Cardiac septum (tissue), 1 donor: ENCODE measurements at places on chromosomes 1 and 21. TPM values are rescaled to one million over a fixed set of nuclear protein-coding genes. Genes with fewer than 3 reads are reported as not detected.

OR6K3 gene
- total RNA-seq, result not detected

DNA sequence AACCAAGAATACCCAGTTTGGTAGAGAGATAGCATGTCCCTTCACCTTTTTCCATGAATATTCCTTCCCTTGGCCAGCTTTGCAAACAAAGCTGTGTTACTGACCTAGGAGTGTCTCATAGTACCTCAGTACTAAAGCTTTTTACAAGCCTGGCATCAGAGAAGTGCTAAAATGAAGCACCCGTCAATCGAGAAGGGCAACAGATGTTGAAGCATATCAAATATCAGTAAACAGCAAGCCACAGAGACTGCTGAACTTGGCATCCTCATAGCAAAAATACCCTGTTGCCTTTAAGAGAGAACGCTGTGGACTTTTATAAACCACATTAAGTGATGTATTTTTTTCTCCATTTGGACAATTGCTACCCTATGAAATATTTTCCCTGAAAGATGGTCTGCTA lies 128.6 kb upstream of the HOOK1 start:
- no peak for DNase-seq

DNA sequence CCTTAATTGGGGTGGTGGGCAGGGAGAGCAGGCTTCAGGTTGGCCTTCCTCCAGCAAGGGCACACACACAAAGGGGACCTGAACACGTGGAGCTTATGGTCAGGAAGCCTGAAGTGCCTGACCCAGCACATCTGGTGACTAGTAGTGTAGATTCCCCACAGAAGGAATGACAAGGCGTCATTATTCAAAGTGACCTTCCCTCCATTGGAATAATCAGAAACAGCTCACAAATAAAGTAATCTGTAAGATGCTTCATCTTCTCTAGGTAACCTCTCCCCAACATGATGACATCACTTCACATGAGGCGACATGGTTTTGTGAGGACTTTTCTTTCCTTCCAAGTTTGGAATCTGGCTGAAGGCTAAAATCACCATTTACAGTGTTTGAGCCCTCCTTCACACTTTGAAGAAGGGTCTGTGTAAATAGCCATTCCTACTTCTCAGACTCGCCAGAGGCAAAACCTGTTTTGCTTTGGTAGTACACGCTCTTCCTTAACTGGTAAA lies 32.8 kb upstream of the ERG start:
- DNase-seq, result no peak

DNA sequence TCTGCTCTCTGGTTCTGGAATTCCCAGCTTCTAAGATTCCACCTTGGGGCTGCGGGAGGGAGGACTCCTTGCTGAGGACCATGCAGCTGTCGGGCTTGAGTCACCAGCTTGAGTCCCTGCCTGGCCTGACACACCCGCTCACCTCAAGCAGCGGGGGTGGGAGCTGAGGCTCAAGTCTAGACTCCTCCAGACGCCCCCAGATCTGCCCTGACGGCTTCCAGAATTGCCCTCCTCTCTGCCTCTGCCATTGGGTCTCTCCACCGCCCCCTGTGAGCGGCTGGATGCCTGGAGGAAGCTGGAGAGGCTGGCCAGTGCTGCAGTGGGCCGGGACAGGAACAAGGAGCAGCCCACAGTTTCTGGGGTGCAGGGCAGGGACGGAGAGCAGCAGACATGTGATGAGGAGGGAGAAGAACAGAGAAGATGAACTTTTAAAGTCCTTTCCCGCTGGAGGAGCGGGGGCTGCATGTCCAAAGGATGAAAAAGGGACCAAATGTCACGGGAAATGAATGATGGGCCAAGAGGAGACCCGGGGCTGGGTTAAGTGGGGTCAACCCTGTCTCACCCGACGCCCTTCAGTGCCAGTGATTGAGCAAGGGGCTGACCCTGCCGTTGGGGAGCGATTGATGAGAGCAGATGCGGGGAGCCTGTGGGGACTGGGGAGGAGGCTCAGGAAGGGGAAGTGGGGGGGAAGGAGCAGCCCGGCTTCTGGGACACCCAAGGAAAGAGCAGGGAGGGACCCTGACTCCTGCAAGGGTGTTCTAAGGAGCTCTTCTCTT lies 13.5 kb downstream of the CRABP2 start:
- DNase-seq, result no peak

DCDC2B gene
- not detected for total RNA-seq

MLLT11 gene
- 58.7 TPM for total RNA-seq

DNA sequence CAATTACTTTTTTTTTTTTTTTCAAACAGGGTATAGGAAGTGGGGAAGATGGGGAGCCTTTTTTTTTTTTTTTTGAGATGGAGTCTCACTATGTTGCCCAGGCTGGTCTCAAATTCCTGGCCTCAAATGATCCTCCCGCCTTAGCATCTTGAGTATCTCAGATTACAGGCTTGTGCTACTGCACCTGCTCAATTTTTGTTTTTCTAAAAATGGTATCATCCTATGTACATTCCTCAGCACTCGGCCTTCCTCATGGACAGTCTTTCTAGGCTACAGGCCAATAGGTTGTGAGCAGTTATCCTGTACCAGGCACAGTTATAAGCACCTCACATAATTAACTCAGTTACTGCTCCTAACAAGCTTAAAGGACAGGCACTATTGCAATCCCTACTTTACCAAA lies 132.1 kb upstream of the EDN2 start:
- DNase-seq, result no peak

DNA sequence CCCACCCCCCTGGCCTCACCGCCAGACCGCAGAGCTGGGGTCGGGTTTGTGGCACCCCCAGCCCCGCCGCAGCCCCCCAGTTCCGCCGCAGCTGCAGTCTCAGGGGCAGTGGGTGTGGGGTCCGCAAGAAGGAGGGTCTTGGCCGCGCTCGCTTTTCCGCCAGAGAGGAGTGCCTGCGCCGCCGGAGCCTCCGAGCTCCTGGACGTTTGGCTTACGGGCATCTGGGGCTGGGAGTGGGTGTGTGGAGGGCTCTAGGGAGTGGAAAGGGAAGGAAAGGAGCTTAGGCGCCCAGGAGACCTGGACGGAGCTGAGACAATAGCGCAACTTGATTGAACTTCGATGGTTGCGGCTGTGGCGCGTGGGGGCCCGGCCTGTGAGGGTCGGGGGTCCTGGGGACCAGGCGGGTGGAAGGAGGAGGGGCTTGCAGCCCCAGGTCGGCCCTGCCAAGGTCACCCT lies 88.8 kb upstream of the IPO9 start:
- no peak for DNase-seq

- DNase-seq, result no peak
These were observed 90.0 kb downstream of the GLUL start for GRCh38 chr1:182301467-182302198.

DNA sequence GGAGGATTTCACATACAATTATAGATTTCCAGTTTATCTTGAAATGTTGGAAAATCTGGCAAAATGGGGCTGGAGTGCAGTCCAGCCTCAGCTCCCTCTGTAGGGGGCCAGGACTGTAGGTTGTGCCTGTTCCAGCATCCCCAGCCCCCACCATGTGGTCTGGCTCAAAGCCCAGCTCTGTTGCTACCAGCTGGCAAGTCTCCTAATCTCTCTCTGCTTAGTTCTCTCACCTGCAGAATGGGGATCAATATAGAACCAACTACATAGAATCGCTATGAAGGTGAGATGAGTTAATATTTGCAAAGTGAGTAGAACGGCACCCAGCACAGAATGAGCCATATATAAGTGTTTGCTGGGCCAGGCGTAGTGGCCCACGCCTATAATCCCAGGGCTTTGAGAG lies 50.0 kb upstream of the TARDBP start:
- DNase-seq, result no peak

DNA sequence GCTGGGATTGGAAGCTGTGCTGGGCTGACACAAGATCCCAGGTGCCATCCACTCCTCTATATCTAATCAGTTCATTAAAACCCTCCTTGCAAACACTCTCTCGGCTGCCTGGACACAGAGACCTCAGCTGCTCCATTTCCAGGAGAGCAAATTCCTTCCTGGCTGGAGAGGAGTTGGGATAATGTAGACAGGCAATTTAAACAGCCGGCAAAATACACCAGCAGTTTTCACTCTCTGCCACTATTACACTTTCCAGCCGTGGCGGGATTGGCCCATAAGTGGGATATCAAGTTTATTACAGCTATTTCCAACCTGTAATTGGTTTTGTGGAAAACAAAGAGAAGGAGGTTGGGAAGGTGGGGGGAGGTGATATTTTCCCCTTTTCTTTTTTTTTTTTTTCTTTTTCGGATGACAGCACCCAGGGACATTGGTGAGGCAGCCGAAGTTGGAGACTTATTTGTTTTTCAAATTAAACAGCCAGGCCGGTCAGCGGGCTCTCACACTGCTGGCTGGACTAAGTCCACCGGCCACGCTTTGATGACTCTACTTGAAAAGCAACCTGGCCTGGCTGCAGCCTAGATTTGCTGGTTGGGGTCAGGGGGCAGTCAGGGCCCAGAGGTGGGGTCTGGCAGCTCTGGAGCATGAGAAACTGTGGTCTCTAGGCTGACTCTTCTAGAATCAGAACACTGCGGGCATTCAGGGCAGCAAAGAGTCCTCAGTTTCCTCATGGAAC lies 177.4 kb downstream of the IGSF21 start:
- no peak for DNase-seq

DNA sequence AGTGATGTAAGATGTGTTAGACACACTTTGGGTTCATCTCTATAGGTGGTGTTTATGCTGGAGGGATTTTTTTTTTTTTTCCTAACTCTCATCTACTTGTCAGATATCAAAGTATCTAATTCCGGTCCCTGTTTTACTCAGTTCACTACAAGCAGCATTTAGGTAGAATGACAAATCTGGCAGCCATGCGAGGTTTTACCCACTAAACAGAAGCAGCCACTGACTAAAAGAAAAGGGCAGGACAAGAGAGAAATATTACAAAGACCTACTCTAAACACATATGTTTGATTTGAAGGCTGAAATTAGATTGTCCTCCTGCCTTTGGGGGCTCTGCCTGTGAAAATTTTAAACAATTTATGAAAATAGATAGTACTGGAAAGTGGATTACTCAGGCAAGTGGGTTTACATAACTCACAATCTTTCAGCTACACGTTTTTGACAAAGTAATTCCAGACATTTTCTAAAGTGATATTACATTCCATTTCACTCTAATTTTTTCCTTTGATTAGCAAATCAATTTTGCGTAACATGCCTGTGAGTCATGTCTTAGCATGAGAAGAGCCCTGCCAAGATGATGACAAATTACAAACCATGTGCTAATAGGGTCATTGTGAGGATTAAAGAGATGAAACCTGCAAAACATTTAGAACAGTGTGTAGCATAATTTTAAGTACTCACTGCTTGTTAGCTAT lies 172.6 kb downstream of the PLA2G4A start:
- DNase-seq, result no peak

GRCh38 chr1:32767156-32767555 lies 50.0 kb downstream of the YARS1 start:
- no peak for DNase-seq
